Stimulated activated CD8-positive, alpha-beta memory T cell treated with anti-CD3 and anti-CD28 coated beads, Interleukin-7, amount 100 ng/mL, for 1 hour (primary cell): ENCODE measurements at places on chromosomes 7 and 10.

DNA sequence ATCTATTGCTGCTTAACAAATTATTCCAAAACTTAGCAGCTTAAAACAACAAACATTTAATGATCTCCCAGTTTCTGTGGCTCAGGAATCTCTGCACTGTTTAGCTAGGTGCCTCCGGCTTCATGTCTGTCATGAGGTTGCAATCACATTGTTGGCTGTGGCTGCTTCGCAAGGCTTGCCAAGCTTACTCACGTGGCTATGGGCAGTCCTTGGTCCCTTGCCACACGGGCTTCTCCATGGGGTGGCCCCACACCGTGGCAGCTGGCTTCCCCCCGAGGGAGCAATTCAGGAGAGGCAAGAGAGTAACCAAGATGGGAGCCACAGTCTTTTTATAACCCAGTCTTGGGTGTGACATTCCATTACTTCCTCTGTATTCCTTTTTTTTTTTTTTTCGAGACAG, 67.4 kb downstream of the NEURL1 start:
- DNase-seq, result no peak

DNA sequence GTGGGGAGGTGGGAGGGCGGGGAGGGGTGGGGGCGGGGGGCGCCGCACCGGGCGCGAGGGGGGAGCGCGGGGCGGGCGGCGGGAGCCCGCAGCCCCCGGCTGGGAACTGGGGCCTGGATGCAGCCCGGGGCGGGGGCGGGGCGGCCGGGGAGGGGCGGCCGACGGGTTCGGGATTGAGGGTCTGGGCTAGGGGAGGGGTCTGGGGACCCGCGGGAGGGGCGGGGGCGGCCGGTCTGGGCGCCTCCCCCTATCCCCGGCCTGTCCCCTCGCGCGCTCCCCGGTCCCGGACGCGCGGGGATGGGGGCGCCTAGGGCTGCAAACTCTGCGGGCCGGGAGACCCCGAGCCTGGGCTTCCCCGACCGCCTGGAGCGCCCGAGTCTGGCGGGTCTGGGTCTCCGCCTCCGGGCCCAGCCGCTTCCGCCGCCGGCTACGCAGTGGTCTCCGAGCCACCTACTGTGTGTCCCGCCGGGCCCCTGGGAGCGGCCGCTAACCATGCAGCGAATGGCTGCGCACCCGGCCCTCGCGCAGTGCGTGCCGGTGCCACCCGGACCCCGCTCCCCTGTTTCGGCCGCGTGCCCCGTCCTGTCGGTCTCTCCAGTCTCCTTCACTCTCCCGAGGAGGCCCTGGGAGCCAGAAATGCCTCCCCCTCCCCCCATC, 375 bp upstream of the FGF8 start:
- no peak for DNase-seq

GRCh38 chr10:870564-871166, 60.8 kb downstream of the LARP4B start:
- no peak for DNase-seq

- no peak for DNase-seq
These were observed 35.9 kb downstream of the SVIL start for GRCh38 chr10:29598851-29599311.

DNA sequence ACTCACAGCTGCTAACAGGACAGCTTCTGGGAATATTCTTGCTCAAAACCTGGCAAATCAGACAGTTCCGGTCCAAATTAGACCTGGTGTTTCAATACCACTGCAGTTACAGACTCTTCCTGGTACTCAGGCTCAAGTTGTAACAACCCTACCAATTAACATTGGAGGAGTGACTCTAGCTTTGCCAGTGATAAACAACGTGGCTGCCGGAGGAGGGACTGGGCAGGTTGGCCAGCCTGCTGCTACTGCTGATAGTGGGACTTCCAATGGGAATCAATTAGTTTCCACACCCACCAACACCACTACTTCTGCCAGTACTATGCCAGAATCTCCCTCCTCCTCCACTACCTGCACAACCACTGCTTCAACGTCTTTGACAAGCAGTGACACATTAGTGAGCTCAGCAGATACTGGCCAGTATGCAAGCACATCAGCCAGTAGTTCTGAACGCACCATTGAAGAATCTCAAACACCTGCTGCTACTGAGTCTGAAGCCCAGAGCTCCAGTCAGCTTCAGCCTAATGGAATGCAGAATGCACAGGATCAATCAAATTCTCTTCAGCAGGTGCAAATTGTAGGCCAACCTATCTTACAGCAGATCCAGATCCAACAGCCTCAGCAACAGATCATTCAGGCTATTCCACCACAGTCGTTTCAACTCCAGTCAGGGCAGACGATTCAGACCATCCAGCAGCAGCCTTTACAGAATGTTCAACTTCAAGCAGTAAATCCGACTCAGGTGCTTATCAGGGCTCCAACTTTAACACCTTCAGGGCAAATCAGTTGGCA, 2.1 kb downstream of the SP4 start:
- DNase-seq, result no peak

DNA sequence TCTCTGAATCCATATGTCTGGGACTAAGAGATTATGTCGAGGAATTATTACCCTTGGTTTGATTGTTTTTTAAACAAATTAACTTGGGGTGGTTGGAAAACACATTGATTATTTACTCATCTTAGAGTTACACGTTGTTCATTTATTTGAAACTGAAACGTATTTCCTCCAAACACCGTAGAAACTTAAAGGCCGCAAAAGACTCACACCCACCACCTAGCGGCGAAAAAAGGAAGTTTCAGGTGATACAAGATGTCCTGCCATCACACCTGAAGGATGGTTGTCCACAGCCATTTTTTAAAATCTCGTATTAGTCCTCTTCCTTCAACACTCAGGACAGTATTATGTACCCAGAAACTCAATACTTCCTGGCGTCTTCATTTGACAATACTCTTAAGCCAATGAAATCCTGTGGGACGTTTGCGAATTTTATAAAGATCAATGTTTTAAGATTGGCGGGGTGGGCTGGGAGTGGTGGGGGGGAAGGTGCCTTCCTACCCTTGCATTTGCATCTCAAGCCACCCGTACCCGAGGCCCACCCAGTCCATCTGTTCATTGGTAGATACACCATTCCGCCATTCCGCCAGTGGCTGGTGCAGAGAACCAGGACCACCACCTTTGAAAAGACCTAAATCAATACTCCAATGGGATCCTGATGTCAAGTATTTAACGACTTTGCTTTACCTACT, 1.4 kb upstream of the LCOR start:
- peak; percentile 69 for DNase-seq

DNA sequence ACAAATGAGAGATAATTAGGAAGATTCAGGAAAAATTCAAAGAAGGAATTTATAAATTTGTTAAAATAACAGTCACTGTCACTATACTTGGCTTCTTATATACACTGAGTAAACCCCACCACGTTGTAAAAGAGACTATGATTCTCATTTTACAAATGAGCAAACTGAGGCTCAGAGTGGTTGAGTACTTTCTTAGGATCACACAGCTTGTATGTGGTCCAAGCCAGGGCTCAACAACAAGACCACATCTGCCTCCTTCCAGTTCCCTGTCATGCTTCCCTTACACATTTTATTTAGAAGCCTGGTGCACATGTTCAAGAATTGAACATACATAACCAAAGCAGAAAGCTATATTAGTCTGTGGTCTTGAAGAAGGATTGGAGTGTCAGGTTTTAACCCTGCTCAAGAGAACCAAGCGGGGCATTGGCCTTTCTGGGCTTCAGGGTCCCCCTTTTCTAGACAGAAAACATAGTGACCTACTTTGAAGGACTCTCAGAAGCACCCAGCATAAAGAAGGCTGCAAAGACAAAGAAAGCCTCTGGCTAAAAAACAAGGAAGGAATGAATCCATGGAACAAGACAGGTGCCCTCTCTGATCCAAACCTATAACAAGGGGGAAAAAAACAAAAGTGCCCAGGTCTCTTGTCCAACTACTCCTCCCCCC, 846 bp downstream of the MRLN start:
- DNase-seq, result no peak

DNA sequence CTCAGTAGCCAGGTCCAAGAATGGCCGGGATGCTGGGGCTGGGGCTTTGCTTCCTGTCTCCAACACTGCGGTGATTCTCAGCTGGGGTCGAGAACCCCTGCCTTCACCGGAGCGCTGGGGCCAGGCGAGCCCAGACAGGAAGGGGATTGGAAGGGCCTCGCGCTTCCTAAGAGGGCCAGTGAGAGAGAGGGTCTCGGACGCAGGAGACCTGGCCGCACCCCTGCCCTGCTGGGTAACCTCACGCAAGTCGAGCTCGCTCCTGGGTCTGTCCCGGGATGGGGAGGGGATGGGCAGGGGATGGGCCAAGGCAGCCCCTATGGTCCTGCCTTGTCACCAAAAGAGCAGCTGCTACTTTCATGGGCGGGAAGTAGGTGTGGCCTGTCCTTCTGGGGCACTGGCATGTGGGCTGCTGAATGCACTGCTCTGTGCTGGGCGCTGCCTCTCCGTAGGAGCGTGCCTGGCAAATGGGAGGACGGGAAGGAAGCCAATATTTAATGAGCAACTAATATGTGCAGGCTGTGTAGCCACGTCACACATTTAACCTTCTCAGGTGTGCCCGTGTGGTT, 20.0 kb downstream of the KCNK18 start:
- no peak for DNase-seq

DNA sequence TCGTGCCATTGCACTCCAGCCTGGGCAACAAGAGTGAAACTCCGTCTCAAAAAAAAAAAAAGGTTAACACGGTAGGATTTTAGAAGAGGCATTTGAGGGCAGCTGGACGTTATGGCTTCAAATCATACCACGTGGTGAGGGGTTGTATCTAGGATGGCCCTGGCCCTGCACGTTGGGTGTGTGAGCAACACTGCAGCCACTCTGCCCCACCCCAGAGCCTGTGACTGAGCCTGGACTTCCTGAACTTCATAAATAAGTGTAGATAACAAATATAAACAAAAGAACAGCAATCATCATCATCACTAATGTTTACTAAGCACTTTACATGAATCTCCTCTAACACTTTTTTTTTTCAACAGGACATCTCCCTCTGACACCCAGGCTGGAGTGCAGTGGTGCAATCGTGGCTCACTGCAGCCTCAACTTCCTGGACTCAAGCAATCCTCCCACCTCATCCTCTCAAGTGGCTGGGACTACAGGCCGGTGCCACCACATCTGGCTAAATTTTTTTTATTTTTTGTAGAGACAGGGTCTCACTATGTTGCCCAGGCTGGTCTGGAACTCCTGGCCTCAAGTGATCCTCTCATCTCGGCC, 169.5 kb upstream of the FRMD4A start:
- no peak for DNase-seq

DNA sequence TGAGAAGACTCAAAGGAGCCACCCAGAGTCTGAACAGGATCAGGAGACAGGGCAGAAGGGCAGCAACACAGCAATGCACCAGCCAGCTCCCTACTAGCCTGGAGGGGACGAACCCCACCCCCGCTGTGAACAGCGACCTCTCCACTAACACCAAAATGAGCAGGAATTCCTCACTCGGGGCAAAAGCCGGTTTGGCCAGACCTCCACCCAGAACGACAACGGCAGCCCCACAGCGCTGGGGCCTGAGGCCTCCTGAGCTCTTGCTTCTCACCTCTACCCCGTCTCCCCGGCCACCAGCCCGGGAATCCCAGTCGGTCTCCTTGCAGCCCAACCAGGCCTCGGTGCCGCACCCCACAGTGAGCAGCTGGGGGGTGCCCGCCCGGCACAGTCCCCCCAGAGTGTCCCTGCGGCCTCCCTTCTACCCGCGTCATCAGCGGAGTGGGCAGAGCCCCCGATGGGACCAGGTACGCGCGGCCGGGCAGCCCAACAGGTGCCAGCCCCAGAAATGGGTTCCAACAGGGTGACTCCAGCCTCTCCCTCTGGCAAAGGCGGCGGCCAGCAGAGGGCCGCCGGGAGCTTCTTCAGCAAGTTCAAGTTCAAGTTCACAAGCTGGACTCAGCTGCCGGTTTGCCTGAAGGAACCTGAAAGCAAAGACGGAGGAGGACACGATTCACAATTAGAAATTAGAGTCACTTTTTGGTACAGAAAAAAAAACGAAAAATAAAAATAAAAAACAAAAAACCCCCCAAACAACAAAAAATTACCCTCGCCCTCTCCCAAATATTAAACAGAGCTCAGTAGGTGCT, 129.0 kb downstream of the MARCHF5 start:
- no peak for DNase-seq

- no peak for DNase-seq
These were observed 19.3 kb downstream of the PRSS2 start for GRCh38 chr7:142790056-142790455.

DNA sequence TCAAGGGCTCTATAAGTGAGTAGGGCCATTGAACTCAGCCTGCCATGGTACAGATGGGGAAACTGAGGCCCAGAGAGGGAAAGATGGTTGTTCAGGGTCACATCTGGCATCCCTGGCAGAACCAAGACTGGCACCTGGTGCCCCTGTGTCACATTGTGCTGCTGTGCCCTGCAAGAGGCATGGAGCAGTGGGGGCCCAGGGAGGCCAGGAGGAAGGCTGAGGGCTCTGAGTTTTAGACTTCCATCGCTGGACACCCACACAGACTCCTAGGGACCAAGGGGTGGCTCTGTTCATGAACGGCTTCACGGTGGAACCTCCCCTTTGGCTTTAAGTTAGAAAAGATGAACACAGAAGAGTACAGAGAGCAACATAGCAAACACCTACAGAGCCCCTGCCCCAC, 66.7 kb upstream of the AQP1 start:
- no peak for DNase-seq

- no peak for DNase-seq
These were observed 19.7 kb downstream of the ESYT2 start for GRCh38 chr7:158809596-158809995.

GRCh38 chr7:28041508-28042314, 138.9 kb downstream of the JAZF1 start:
- DNase-seq, result no peak

GRCh38 chr10:24488631-24489030, 235.1 kb downstream of the ARHGAP21 start:
- no peak for DNase-seq

- no peak for DNase-seq
These were observed 42.0 kb downstream of the LYZL2 start for GRCh38 chr10:30587522-30588031.

GRCh38 chr10:79055100-79055782, 13.5 kb upstream of the ZMIZ1 start:
- DNase-seq, result no peak

- no peak for DNase-seq
These were observed 363.3 kb upstream of the MBL2 start for GRCh38 chr10:53135897-53136253.

- DNase-seq, result no peak
These were observed 20.7 kb downstream of the COX15 start for GRCh38 chr10:99711129-99711719.

- no peak for DNase-seq
These were observed 761 bp downstream of the PTF1A start for GRCh38 chr10:23192712-23193434.

DNA sequence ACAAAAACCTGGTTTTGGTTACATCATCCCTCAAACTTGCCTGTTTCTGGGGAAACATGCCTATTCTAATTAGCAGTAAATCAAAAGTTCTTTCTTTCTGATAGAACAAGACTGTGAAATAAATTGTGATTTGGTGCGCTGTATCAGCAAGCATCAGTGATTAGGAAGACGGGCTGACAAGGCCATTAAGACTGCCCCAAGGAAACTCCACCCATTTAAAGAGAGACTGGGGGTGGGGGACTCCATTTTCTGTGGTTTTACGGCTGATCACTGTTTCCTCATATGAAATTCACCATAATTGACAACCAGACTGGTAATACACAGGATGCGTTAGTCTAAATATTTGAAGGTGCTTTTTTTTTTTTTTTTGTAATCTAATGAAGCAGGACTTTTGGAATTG, 68.7 kb downstream of the MBL2 start:
- no peak for DNase-seq
